Testis (tissue), 5 donors: ENCODE measurements at places on chromosomes 5 and 9. TPM values are rescaled to one million over a fixed set of nuclear protein-coding genes. Genes with fewer than 3 reads are reported as not detected.

GRCh38 chr9:116358251-116358650 lies 204.7 kb downstream of the PAPPA start:
- H3K4me3 ChIP-seq = no peak overlapping the region
- H3K27me3 ChIP-seq = no peaks in the 10 kb centered on the region
- H3K27ac ChIP-seq = no peak overlapping the region
- H3K36me3 ChIP-seq = no peaks in the 10 kb centered on the region
- DNase-seq = no peak
- H3K4me1 ChIP-seq = peaks cover 12% of the 10 kb centered on the region

DNA sequence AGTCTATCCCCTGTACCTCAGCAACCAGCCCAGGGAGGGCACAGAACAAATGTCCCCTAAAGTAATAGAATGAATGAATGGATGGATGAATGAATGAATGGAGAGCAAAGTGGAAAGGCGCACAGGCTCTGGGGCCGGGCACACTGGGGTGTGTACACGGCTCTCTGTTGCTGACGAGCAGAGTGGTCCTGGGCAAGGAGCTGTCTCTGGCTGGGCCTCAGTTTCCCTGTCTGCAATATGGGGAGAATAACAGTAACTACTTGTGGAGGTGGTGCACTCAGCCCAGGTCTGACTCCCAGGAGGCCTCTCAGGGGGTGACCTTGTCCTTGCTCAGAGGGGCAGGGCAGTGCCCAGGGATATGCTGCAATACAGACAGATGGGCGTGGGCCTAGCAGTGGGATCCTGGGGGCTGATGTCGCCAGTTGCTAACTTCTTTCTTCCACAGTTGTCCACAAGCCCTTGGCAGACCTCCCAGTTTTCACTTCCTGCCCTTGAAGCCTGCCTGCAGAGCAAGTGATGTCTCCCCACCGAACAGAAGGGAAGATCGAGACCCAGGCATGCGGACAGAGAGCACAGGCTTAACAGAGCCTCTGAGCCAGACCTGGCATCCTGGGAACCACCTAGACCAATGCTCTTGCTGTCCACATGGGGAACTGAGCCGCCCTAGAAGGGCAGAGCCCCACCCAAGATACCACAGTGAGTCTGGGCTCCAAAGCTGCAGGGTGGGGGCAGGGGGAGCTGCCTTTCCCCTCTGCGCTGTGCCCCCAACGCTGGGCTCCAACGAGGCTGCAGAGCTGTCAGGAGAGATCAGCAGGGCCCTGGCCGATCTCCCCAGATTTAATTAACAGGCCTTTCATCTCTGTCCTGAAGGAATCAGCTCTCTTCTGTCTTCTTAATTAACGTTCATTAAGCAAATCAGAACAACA lies 13.6 kb upstream of the LAMC3 start:
- no peaks in the 10 kb centered on the region for H3K4me1 ChIP-seq
- H3K4me3 ChIP-seq = no peak overlapping the region
- no peaks in the 10 kb centered on the region for H3K36me3 ChIP-seq
- H3K27me3 ChIP-seq = no peaks in the 10 kb centered on the region
- no peak overlapping the region for H3K27ac ChIP-seq
- peak; percentile 42 for DNase-seq

DNA sequence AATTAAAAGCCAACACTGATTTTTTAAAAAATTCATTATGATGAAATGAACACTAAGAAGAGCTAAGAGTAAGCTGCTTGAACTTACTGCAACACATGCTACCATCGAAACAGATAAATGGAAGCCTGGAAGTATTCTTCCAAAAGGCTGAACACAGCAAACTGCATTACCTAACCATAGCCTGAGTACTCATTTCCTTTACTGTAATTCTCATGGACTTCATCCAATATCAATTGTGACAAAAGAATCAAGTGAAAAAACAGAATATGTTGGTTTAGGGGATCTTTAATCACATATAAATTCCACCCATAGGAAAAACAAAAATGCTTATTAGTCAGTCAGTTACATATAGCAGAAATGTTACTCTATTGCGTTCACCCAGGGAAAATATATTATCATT lies 68.5 kb downstream of the DROSHA start:
- no peaks in the 10 kb centered on the region for H3K36me3 ChIP-seq
- no peaks in the 10 kb centered on the region for H3K4me1 ChIP-seq
- DNase-seq = no peak
- no peaks in the 10 kb centered on the region for H3K27me3 ChIP-seq
- no peak overlapping the region for H3K4me3 ChIP-seq

DNA sequence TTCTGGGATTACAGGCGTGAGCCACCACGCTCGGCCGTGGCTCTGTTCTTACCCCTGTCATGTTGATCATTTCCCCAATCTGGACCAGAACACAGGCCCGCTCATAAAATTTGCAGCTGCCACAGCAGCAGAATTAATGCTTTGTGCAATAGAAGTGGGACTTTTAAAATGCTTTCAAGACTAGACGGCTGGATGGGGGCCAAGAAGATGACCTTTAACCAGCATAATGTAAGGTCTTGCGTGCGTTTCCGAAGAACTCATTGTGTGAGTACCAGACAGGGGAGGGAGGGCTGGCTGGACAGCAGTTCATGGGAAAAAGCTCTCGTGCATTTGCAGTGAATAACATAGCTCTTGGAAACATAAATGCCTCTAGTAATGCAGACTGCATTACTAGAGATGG lies 3.5 kb upstream of the WDR38 start:
- no peaks in the 10 kb centered on the region for H3K36me3 ChIP-seq
- H3K4me1 ChIP-seq = peaks cover 11% of the 10 kb centered on the region
- no peak overlapping the region for H3K27ac ChIP-seq
- H3K27me3 ChIP-seq = no peaks in the 10 kb centered on the region
- no peak overlapping the region for H3K4me3 ChIP-seq

- no peak for DNase-seq
- H3K36me3 ChIP-seq = no peaks in the 10 kb centered on the region
- peak overlapping the region; percentile 18 for H3K27ac ChIP-seq
- peaks cover 25% of the 10 kb centered on the region for H3K4me1 ChIP-seq
- no peak overlapping the region for H3K4me3 ChIP-seq
Observed at GRCh38 chr9:133134388-133135145, 13.5 kb upstream of the RALGDS start.

DNA sequence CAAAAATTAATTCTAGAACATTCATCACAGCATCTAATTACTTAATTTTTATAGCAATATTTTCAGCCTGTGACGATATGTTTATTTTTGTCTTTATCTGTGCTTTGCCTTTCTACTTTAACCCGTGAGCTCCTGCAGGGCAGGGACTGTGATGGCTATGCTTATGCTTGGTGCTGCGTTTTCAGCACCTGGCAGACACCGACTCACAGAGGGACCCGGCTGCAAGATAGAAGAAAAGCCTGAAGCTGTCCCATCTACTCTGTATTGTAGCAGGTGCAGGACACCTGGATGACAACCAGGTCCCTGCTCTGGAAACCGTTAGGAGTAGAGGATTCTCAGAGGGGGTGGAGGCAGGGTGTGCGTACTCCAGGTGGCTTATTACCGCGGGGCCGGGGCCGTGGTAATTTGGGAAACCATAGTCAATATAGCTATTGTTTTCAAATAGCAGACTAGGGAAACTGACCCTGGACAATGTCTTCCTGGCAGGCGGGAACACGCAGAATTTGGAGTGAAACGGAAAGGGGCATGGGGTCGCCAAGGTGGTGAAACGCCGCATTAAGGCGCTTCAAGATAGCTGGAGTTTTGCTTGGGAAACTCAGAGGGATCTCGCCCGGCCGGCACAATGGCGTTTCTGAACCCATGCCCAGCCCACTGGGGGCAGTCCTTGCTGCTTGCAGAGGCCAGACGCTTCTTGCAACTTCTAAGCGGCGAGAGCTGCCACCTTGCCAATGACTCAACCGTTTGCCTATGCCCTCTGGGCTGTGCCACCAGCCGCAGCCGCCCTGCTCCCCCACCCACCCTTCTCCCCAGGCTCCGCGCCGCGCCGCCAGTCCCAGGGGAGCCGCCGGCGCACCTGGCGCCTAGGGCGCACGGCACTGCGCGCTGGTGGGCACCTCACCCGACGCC lies 140.1 kb upstream of the PALM2AKAP2 start:
- peak; percentile 16 for DNase-seq
- H3K4me3 ChIP-seq = peak overlapping the region; percentile 9
- H3K36me3 ChIP-seq = no peaks in the 10 kb centered on the region
- H3K4me1 ChIP-seq = peaks cover 10% of the 10 kb centered on the region

GRCh38 chr9:16192403-16193017 lies 639.7 kb downstream of the CCDC171 start:
- H3K27me3 ChIP-seq = no peaks in the 10 kb centered on the region
- no peaks in the 10 kb centered on the region for H3K36me3 ChIP-seq
- no peak for DNase-seq
- no peak overlapping the region for H3K4me3 ChIP-seq
- no peak overlapping the region for H3K27ac ChIP-seq

- no peaks in the 10 kb centered on the region for H3K36me3 ChIP-seq
- no peak for DNase-seq
- H3K27ac ChIP-seq = no peak overlapping the region
- no peaks in the 10 kb centered on the region for H3K27me3 ChIP-seq
- H3K4me3 ChIP-seq = no peak overlapping the region
- no peaks in the 10 kb centered on the region for H3K4me1 ChIP-seq
Observed at GRCh38 chr9:98329904-98330303, 74.5 kb upstream of the TBC1D2 start.

DNA sequence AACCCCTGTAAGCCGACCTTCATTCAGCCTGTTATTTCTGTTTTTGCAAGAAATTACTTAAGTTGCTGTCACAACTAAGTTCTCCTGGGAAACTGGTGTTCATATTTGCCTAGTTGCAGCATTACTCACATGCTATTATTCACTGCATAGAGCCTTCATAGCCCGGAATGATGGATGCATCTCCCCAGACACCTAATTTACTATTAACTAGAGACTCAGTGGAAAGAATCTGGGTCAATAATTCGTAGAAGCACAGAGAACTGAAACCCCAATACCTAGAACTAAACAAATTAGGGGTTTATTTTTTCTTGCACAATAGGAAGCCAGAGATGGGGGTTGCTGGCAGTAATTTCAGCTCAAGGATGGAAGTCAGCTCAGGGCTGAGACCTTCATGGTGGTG lies 45.7 kb upstream of the FAM170A start:
- no peaks in the 10 kb centered on the region for H3K4me1 ChIP-seq
- no peaks in the 10 kb centered on the region for H3K27me3 ChIP-seq
- DNase-seq = no peak
- no peaks in the 10 kb centered on the region for H3K36me3 ChIP-seq
- H3K27ac ChIP-seq = no peak overlapping the region
- H3K4me3 ChIP-seq = no peak overlapping the region

DNA sequence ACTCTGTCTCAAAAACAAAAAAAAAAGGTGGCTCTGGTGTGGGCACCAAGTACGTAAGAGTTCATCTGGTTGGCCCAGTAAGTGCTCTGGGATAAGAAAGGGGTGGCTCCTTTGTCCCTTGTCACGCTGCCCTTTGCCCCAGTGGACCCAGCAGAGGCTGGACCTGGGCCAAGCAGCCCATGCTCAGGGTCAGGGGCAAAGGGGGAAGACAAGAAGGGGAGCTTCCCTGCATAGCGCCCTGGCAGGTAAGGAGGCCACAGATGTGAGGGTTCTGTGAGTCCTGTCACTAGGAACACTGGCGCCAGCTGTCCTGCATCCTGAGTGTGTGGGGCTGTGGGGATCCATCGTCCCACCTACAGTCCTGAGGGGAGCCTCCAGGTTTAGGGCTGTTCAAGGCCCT lies 65.3 kb downstream of the GADD45G start:
- no peaks in the 10 kb centered on the region for H3K27me3 ChIP-seq
- H3K4me1 ChIP-seq = peaks cover under 1% of the 10 kb centered on the region
- H3K4me3 ChIP-seq = no peak overlapping the region
- no peak overlapping the region for H3K27ac ChIP-seq

DNA sequence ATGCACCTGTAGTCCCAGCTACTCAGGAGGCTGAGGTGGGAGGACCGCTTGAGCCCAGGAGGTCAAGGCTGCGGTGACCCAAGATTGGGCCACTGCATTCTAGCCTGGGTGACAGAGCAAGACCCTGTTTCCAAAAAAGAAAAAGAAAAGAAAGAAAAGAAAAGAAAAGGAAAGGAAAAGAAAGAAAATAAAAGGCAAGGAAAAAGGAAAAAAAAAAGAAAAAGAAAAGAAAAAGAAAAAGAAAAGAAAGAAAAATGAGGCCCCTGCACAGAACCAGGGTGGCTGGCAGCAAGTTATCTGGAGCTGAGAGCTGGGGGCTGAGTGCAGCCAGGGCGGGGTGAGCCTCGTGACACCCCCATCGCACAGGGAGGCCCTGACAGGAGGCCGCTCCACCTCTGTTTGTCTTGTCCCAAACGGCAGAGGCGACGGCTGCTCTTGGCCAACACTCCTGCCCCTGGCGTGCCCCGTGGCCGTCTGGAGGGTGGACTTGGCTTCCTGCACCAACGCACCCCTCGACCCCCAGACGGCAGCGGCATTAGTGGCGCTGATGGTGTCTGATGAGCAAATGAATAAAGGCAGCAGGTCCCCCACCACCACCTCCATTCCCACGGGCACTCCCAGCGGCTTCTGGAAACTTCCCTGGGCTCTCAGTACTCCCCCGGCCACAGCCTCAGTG lies 16.7 kb downstream of the EXD3 start:
- DNase-seq = no peak
- H3K27ac ChIP-seq = peak overlapping the region; percentile 84
- peaks cover 27% of the 10 kb centered on the region for H3K4me1 ChIP-seq
- H3K4me3 ChIP-seq = peak overlapping the region; percentile 45
- no peaks in the 10 kb centered on the region for H3K27me3 ChIP-seq

GRCh38 chr5:121660142-121660541 lies 191.5 kb upstream of the FTMT start:
- no peak for DNase-seq
- no peaks in the 10 kb centered on the region for H3K27me3 ChIP-seq
- no peak overlapping the region for H3K4me3 ChIP-seq
- H3K27ac ChIP-seq = no peak overlapping the region

GRCh38 chr5:79229357-79230174 lies 6.4 kb upstream of the JMY start:
- no peaks in the 10 kb centered on the region for H3K4me1 ChIP-seq
- H3K27me3 ChIP-seq = no peaks in the 10 kb centered on the region
- DNase-seq = no peak
- H3K4me3 ChIP-seq = no peak overlapping the region
- no peak overlapping the region for H3K27ac ChIP-seq

DNA sequence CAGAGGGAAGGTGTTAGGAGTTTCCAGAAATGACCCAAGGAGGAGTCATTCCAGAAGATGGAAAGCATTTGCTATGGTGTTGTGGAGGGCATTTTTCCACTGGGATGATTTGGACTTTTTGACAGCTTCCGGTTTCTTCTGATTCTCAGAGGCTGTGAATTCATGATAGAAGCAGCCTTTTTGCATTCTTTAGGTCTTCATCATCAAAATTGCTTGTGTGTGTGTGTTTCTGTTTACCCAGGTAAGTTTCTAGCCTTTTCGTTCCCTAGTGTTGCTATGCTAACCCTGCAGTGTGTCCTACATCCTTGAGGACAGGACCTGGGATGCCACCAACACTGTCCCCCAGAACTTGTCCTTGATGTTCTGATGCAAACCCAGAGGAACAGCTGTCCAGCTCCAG lies 19.6 kb downstream of the IRX1 start:
- no peak for DNase-seq
- no peak overlapping the region for H3K27ac ChIP-seq
- H3K27me3 ChIP-seq = no peaks in the 10 kb centered on the region
- no peaks in the 10 kb centered on the region for H3K4me1 ChIP-seq
- no peaks in the 10 kb centered on the region for H3K36me3 ChIP-seq

Gene TNC
- 3.5 TPM for total RNA-seq

Gene CHSY3
- 2.4 TPM for total RNA-seq

Gene FGD3
- 12.8 TPM for total RNA-seq

Gene CDH18
- 10.7 TPM for total RNA-seq
